ENCODE measurements at places on chromosomes 2 and 18.

GRCh38 chr18:13004396-13004795, 13.2 kb downstream of the CEP192 start:
- no peak for DNase-seq

DNA sequence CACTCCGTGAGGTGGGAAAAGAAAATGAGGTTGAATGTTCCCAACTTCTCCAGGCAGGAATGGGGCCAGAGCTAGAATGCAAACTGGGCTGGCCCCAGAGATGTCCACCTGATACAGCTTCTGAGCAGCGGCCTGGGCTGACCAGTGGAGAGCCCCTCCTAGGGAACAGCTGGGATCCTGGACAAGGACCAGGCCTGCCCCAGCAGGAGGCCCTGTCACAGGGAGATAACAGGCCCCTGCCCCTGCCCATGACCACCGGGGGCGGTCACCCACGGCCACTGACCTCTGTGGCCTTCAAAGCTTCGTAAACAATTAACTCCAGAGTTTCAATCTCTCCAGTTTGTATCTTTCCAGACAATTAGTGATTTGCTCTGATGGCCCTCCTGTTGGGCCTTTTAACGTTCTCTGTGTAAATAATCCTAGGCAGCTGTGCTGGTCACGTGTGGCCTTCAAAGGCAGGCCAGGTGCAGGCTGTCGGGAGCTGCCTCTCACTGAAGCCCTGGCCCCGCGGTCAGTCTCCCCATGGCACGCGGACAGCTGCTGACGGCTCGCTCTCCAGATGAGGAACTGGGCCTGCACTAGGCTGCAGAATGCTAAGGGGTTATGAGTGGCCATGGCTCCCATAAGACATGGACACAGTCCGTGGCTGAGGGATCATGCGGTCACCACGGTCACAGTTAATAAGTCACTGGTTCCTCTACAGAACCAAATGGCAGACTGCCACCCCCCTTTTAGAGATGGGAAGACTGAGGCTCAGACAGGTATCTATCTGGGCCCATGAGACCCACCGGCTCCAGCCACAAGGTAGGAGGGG, 9.2 kb downstream of the HS6ST1 start:
- peak; percentile 75 for DNase-seq

- DNase-seq = no peak
Measured at GRCh38 chr2:184336688-184337087, 261.6 kb upstream of the ZNF804A start.

GRCh38 chr2:222292149-222293134, 6.4 kb downstream of the PAX3 start:
- DNase-seq = no peak

- no peak for DNase-seq
Measured at GRCh38 chr18:29644276-29644675, 1398.3 kb downstream of the DSC3 start.

DNA sequence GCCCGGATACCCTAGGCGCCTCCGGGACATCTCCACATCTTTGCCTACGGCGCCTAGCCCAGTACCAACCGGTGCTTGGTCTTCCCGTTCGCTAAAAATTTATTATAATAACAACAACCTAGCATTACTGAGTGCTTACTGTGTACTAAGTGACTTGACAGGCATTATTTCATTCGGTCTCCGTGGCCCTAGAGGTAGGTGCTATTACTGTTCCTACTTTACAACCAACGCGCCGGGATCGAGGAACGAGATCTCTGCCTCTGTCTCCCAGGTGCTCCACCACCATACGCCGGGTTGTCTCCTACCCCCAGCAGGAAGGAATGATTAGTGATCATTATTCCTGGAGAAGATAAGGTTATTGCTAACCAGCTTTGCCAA, 657 bp upstream of the BIN1 start:
- peak; percentile 26 for DNase-seq

Measured in testis (tissue), 5 donors.